ENCODE measurements at places on chromosomes 16 and 17.

DNA sequence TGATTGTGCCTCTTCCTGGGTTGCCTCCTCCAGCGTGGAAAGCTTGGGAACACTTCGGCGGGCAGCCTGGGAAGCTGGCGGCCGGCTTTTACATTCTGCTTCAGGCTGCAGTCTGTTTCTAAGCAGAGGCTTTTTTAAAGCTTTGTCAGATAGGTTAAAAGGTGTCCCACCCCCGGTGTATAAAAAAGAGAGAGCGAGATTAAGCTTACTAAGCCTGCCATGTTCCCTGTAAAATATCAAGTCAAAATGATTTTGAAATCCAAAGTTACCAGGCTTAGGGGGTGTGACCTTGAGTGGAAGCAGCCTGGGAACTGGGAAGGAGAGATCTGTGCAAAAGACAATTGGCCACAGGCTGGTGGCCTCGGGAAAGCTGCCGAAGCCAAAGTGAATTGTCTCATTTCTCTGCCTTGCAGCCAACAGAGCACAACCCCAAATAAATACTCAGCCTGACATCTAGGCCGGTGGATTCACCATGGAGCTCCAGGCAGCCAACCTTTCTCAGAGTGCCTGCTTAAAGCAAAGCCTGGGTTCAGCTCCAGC, 254.5 kb downstream of the FTO start:
- peak; percentile 10 for DNase-seq

GRCh38 chr16:17173281-17173680, 297.5 kb downstream of the XYLT1 start:
- DNase-seq: peak; percentile 65

GRCh38 chr17:42691021-42691545, 8.8 kb downstream of the CNTNAP1 start:
- no peak for DNase-seq

GRCh38 chr16:78816499-78817195, 717.2 kb downstream of the WWOX start:
- peak; percentile 9 for DNase-seq

GRCh38 chr16:84730406-84731106, 30.8 kb downstream of the USP10 start:
- DNase-seq: peak; percentile 85

DNA sequence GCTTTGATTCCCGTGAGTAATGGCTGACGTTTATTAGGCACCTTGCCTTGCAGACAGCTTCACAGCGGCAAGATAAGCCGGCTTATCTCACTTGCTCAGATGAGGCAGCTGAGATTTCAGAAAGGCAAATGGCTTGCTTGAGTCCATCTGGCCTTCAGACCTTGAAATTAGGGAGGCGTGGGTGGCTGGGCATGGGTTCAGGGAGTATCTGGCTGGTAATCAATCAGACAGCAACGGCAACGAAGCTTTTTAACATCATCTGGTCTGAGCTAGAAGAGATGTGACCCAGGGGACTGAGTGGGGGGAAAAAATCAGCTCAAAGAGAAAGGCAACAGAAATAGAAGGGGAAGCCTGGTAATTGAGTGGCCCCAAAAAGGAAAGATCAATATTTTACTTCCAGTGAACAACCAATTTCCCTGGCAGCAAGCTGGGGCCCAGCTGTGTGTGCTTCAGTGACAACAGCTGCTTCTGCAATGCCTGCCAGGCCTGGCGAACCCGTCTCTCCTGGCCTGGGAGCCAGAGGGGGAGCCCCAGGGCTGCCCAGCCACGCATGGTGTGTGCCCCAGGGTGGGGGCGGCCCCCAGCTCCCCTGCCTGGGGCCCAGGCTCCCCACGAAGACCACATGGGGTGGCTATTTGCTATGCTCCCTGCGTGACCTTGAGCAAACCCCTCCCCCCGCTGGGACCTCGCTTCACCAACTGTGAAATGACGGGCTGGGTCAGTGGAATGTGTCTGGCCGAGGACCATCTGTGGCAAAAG, 34.0 kb downstream of the RAB11FIP4 start:
- DNase-seq: no peak

DNA sequence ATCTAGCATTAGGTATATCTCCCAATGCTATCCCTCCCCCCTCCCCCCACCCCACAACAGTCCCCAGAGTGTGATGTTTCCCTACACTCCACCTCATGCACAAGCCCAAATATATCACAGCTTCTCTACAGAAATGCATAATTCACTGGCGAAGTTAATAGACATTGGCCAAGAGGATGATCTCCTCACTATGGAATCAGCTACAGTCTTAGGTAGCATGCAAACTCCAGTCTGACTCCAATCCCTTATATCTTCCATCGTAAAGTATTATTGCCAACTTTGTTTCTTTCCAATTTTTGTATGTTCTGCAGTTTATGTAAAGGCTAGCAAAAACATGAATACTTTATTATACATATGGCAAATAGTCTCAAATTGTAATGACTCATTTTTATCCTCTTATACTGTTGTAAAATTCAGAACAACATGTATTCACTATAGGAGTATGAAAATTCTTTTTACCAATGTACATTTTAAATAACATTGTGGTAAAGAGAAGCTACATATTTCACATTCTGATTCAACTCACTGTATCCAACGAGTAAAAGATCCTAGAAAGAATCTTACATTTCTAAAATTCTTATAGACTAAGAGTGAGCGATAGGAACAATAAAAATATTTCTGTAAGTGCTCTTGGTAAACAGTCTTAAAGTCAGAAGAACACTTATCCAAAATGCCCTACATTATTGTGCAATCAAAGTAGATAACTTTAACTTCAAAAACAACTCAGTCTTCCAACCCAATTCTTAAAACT, 871 bp downstream of the ABCA8 start:
- DNase-seq: peak; percentile 39

- no peak for DNase-seq
Measured at GRCh38 chr17:78643326-78643725, 66.1 kb upstream of the DNAH17 start.

GRCh38 chr16:57756424-57757325, 21.1 kb downstream of the KATNB1 start:
- no peak for DNase-seq

GRCh38 chr17:63838631-63839171, 3.8 kb downstream of the SMARCD2 start:
- peak; percentile 95 for DNase-seq

GRCh38 chr17:39834017-39834416, 30.1 kb downstream of the IKZF3 start:
- DNase-seq: no peak

- DNase-seq: no peak
Measured at GRCh38 chr16:347203-347602, 5.3 kb downstream of the AXIN1 start.

DNA sequence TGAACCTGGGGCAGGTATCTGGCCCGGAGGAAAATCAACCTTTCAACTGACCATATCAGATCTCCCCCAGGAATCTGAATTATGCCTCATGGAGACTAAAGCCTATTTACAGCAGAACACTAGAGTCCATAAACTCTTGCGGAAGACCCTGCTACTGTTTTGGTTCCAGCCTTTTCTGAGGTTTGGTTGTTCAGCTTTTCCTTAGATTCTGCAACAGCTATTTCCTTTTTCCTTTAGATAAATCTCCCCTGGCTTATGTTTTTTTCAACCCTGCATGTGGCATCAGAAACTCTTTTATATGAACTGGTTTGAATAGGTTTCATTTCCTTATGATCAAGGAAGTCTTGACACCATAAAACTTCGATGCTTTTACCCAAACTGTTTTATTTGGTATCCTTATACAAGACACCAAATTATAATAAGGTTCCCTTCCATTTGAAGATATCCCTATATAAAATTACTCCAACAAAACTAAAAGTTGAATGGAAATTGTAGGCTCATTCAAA, 13.1 kb downstream of the SPOP start:
- DNase-seq: no peak

GRCh38 chr17:27216836-27217235, 77.1 kb upstream of the WSB1 start:
- no peak for DNase-seq

- no peak for DNase-seq
Measured at GRCh38 chr16:22670044-22670536, 143.9 kb upstream of the HS3ST2 start.

DNA sequence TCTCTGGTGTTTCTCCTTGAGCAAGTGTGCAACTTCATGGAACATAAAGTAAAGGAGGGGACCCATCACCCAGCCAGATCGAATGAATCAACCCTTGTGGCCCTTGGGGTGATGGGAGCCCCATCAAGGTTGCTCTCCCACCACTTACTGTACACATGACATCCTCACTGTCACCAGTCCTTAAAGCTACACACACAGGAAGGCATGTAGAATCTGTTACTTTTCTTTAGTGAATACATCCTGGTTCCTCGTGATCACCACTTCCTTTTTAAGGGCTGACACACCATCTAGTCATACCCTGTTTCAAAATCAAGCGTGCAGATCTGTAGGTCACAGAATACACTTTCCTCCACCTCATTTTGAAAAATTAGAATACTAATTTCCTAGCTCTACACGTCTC, 22.6 kb upstream of the MPHOSPH6 start:
- DNase-seq: peak; percentile 61

DNA sequence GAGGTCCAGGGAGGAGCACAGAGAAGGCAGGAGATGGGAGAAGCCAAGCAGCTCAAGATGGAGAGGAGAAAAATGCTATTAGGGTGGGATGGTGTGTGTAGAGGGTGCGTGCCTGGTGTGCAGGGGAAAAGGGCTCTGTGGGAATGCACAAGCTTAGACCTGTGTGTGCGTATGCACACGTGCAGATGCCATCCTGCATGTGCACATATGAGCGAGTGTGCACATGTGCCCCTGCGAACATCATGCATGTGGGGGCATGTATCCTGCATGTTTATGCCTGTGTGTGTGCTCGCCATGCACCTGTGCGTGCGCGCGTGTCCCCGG, 438 bp upstream of the KCNJ12 start:
- DNase-seq: no peak

DNA sequence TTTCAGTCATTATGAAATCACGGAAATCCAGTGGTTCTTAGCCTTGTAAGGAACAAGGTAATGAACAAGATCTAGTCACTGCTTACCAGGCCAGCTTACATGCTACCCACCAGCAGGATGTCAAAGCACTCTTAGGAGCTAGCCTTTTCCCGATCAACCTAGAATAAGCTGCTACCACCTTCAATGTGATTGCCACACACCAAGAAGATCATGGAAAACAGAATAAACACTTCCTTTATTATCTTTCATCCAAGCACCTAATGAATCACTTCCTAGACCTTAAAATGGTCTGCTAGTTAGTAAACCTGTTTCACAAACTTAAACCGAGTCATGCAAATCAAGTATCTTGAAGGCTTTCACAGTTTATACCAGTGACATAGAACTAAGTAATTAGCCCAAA, 5.0 kb downstream of the BBS2 start:
- no peak for DNase-seq

DNA sequence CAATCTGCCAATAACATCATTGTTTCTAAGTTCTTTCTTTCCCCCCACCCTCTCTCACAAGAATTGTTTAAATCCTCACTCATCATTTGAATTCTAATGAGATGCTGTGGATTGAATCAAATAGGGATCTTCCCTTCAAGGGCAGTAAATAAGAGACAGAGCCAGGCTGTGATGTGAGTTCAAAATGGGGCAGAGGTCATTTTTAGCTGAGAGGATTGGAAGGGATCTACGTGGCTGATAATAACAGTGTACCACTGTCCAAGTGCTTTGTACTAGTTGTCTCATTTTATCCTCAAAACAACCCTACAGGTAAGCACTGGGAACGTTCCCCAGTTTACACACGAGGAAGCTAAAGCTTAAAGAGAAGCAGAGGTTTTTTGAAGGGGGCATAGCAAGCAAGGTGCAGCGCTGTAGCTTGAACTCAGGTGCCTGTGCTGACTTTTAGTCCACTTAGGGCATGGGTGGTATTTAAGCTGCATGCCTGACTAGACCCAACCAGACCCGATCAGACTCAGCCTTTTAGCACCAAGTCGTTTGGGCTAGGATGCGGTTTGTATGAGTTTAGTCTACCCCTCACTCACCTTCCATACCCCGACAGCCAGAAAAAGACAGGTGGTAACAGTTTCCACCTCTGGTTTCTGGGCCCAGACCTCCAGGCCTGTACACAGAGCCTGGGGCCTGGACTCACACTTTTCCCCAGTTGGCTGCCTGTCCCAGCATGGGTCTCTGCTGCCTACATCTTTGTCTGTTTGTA, 39.2 kb upstream of the CCR7 start:
- DNase-seq: no peak

DNA sequence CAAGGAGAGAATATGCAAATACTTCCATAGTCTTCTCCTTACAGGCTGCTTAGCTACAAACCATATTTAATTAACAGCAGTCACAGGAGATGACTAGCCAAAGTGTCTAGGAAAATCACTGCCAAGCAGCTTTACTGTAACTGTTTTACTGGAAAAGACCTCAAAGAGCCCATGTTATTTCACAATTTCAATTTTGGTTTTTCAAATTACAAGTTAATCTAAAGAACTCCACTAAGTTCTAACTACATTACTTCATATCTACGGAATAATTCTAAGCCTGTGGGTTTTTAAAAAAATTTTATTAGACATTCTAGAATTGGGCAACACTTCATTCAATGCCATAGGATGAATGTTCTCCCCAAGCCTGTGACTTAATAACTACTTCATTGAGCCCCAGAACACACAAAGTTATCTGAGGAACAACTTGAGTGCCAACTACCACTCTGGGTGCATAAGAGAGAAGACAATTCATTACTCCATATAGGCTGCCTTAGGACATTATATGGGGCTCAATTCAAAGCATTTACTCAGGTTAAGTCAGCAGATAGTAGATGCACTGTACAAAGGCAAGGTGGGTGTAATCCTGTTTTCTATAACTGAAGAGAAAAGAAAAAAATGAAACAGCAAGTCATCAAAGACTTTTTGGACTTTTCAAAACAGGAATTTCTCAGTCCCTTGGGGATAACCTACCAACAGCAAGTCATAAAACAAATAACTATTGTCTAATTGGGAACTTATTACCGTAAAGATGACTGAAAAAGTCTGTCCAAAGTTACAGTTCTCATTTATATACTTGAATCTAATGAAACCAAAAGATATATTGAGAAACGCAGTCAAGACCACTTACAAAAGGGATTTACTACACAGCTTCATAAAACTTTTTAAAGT, 33.0 kb downstream of the STAT3 start:
- peak; percentile 87 for DNase-seq

- DNase-seq: no peak
Measured at GRCh38 chr17:70366386-70366785, 197.1 kb downstream of the KCNJ2 start.

DNA sequence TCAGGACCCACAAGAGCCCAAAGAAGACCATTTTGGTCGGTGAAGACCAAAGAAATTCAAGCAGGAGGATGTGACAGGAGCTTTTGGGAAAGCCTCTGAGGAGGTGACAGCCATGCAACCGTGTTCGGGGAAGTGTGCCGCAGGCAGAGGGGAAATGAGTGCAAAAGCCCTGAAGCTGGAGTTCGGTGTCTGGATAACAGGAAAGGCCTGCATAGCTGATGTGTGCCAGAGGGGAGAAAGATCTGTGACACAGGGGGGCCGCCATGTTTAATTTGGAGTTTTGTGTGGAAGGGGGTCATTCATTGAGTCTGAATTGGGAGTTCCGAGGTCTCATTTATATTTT, 870 bp upstream of the ZC3H7A start:
- DNase-seq: no peak

GRCh38 chr17:82050152-82050760, 1.4 kb downstream of the RFNG start:
- no peak for DNase-seq

- peak; percentile 94 for DNase-seq
Measured at GRCh38 chr17:40218740-40219593, at the start of gene WIPF2. WIPF2 (plus strand) TSS chr17:40219304; CDS start chr17:40256460, 37,156 bp downstream.

Measured in fibroblast of gingiva (primary cell).